ENCODE measurements at places on chromosomes 1 and 21.

GRCh38 chr1:161127649-161128048 is 4.8 kb downstream of the DEDD start:
- no peak for DNase-seq

DNA sequence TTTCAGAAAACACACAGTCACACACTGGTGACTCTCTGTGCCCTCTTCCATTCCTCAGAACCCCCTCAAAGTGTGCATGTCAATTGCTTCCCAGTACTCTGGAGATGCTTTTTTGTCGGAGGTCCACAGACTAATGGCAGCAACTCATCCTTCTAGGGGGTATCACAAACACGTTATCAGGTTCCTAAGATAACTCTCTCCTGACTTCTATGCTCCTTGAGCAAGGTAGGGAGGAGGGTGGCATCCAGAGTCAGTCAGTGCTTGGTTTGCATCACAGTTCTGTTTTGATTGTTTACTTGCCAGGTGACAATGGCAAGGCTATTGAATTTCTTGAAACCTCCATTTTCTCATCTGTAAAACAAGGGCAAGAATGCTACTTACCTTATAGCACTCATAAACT is 39.4 kb upstream of the DYNLT5 start:
- no peak for DNase-seq

GRCh38 chr1:14794906-14795305 is 196.4 kb downstream of the KAZN start:
- no peak for DNase-seq

DNA sequence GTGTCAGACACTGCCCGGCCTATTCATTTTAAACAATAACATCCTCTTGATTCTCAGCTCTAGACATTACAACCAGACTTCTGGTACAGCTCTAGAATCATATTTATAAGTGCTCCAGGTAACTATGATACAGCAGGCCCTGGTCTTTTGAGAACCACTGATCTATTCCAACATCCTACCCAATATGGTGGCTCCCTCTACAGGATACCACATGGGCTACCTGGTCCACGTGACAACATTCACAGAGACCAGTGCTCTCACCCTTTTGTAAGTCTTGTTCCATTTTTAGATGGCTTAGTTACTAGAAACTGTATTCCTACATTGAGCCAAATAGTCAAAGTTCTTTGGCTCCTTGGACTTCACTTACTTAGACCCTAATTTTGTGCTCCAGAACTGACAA is 102.9 kb downstream of the PTPN14 start:
- no peak for DNase-seq

DNA sequence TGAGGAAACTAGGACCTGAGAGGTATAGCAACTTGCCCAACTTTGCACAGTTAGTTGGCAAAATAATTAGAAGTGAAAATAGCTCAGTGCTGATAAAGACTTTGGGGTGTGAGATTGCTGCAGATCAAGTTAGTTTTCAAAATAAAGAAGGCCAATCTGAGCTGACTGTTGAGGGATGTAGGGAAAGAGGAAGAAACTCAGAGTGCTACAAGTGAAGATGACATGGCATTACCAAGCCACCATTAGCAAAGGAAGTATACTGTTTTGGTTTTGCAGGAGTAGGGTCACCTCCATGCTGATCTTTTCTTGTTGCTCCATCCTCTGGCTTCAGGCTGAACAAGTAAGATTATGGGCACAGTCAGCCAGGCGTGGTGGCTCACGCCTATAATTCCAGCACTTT is 78.7 kb upstream of the ADAM30 start:
- no peak for DNase-seq

DNA sequence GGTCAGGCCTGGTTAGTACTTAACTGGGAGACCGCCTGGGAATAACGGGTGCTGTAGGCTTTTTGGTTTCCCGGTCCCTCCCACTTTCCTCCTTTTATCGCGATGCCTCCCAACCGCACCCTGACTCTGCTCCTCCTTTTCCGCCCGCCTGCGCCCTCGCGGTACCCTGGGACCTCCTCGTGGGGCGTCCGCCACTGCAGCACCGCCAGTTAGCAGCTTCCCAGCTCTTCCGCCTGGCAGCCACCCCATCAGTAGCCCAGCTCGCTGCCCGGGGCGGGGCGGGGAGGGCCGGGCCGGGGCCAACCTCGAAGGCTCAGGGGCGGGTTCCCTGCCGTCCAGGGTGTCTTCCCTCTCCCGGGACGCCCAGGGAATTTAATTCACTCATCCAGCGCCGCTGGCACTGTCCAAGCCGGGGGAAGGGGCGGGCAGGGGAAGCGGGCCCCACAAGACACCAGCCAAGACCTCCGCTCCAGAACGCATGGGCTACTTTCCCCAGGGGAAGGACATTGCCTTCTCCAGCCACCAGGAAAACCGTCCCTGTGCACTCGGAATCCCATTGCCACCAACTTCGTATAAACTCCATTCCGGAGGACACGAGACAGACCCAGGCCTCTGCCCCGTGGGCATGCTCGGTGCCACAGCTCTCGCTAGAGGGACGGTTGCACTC is 2.0 kb upstream of the ZNF678 start:
- no peak for DNase-seq

- no peak for DNase-seq
Observed at GRCh38 chr1:64775113-64775512, 30.2 kb downstream of the RAVER2 start.

GRCh38 chr21:38476385-38476784 is 21.9 kb downstream of the ERG start:
- DNase-seq: no peak

DNA sequence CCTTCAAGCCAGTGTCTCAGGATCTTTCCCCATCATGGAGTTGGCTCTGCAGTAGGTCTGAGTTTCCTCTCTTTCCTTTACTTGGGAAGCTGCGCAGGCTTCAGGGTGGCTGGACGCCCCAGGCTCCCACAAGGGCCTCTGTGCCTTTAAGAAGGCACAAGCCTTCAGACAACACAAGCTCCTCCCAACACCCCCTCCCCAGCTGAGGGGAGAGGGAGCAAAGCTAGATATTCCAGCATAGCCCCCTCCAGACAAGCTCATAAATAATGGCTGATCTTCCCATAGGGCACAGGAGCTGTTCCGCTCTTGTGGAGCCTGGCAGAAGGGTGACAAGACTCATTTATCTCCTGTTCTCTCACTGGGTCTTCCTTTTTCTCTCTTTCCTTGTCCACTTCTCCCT is 27.9 kb upstream of the ATP2B4 start:
- no peak for DNase-seq

- peak; percentile 72 for DNase-seq
Observed at GRCh38 chr1:108560874-108561459, 1.1 kb downstream of the EEIG2 start.

DNA sequence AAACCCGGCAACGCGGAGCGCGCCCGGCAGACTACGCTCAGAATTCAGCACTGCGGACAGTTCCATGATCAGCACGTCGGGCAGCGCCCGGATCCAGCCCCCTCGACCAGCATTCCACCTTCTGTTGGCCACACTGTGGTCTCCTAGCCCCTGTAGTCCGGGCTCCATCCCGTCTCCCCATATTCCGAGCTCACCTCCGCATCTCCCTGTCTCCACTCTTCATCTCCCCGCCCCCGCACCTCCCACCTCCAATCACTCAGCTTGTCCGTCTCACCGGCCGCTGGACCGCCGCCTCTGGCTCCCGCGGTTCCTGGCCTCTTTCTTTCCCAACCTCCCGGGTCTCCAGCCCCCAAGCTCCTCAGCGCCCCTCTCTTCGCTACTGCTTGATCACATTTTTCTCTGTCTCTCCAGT is 500 bp downstream of the EPHA10 start:
- no peak for DNase-seq

DNA sequence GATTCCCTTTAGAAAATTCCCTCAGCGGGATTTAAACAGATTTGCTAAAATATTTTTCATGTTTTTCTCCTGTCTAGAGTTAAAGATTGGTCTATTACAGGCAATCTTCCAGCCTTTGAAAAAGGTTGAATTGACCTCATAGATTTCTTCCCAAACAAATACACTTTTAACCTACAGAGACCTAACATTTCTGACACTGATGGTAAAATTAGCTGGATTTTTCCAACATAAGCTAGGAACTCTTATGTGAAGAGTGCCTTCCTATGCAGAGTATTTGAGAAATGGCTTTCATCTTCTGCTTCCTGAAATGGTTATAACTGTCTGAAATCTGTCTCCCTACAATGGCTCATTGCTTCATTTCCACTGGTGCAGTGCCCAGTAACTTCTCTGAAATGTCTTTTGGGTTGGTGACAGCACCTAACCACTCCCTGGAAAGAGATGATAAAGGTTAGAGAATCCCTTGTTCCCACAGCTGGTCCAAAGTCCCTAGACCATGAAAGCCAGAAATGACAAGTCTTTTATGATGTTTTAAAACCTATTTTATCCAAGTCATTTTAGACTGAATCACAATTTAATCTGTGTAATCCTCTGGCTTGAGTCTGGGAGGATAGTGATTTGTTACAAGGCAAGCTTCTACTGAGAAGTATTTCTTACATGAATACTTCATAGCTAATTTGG is 269.4 kb downstream of the BACH1 start:
- no peak for DNase-seq

- no peak for DNase-seq
Observed at GRCh38 chr1:183285256-183285655, 99.2 kb downstream of the LAMC2 start.

- DNase-seq: no peak
Observed at GRCh38 chr1:201881617-201882016, 7.1 kb upstream of the SHISA4 start.

DNA sequence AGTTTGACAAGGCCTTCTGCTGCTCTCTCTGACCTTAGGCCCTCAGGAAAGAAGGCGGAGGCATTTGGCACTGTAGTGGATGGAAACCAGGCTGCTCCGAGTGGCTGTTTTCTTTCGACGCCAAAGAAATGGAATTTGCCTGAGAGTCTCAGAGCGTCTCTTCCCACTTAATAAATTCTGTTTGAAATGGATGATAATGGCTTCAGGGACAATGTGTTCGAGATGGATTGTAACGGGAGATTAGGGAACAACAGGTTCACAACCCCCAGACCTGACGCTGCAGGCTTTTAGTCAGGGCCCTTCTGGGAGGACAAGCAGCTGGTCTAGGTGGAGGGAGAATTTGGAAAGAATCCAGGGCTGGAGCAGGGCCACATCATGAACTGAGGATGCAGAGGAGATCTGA is 58.6 kb downstream of the TLR5 start:
- no peak for DNase-seq

DNA sequence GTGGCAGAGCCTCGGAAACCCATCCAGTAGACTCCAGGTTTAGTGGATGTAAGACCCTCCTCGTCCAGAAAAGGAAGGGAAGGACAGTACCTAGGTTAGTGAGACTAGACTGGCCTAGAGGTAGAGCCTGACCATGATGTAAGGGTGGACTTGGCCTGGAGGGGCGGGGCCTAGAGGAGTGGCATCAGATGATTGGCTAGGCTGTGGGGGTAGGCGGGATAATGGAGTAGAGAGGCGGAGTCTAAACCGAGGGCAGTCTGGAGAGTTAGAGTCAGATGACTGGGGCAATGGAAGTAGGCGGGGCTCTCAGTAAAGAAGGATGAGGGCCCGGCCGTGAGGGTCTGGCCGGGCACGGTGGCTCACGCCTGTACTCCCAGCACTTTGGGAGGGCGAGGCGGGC is 70.1 kb downstream of the EPHB2 start:
- no peak for DNase-seq

DNA sequence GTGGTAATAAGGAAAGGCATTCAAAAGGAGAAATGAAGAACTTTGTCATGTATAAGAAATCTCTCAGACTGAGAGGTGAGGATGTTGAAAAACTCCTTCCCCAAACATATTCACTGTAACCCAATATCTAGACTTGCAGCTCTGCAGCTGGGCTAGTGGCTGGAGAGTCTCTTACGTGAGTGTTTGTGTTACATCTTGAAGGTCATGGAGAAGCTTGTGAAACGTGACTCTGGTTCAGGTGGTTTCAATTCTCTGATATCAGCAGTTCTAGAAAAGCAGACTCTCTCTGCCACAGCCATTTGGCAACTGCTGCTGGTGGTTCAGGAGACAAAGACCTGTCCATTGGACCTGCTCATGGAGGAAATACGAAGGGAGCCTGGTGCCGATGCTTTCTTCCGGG is 55.0 kb upstream of the EPHA8 start:
- no peak for DNase-seq

- no peak for DNase-seq
Observed at GRCh38 chr1:212247179-212247721, 38.0 kb upstream of the PPP2R5A start.

- DNase-seq: no peak
Observed at GRCh38 chr1:212512816-212513559, 80.3 kb downstream of the NENF start.

GRCh38 chr1:172779491-172779890 is 120.6 kb downstream of the FASLG start:
- DNase-seq: no peak

DNA sequence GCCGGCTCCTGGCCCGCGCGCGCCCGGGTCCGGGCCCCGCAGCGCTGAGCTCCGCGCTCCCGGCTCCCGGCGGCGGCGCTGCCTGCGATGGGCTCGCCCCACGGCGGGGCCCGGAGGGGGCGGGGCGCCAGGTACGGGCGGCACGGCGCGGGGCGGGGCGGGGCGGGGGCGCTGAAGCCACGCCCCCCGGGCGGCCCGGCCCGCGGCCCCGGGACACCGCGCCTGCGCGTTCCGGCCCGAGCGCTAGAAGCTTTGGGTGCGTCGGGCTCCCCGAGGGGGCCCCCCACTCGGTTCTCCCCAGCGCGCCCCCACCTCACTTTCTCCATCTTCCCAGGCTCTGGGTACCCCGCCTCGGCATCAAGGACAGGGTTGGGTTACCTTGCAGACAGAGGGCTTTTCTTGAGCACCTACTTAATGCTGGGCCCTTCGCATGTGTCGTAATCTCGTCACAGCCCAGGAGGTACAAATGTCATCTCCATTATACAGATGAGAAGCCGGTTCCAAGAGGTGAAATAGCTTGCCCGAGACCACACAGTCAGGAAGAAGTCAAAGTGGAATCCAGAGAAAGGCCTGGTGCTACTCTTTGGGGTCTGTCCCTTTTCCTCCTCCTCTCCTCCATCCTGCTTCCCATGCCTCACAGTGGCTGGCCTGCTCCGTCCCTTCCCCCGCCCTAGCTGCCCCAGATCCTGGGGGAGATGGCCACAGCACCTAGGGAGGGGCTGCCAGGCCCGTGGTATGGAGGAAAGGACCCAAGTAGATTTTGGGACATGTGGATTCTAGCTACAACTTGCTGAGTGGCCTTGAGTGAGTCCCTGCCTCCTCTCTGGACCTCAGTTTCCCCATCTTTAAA is 46.5 kb downstream of the RAP1GAP start:
- peak; percentile 12 for DNase-seq

GRCh38 chr1:50605186-50605875 is 182.1 kb upstream of the DMRTA2 start:
- peak; percentile 15 for DNase-seq

DNA sequence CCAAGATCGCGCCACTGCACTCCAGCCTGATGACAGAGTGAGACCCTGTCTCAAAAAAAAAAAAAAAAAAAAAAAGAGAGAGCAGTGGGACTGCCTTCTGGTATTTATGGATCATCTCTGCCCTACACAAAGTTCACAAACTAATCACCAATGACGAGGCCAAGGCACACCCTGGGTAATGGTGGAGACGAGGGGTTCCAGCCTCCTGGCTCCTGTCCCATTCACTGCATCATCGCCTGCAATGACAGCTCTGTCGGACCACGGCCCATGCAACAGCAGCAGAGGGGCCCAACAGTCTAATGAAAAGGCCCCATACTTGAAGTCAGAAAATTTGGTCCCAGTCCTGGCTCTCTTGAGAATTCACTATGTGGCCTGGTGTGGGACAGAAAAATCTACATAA is 2.9 kb upstream of the BTG2 start:
- DNase-seq: no peak

- no peak for DNase-seq
Observed at GRCh38 chr1:116853680-116854402, 55.9 kb upstream of the PTGFRN start.

GRCh38 chr1:211829343-211830054 is 1.1 kb downstream of the LPGAT1 start:
- DNase-seq: no peak

- no peak for DNase-seq
Observed at GRCh38 chr1:187691439-187691838, 862.7 kb downstream of the PLA2G4A start.
